Epithelial cell of umbilical artery (primary cell): ENCODE measurements at places on chromosomes 16 and 17. TPM values are rescaled to one million over a fixed set of nuclear protein-coding genes. Genes with fewer than 3 reads are reported as not detected.

Gene SRSF1
- 541 and 878 TPM in 2 replicates for total RNA-seq

Gene KRT32
- total RNA-seq, result not detected in 2 replicates

Gene GP1BA
- not detected in 2 replicates for total RNA-seq

Gene APOBR
- not detected in 2 replicates for total RNA-seq

Gene NTN1
- total RNA-seq, result 0.32 TPM in 1 of 2 replicates, not detected in the other

Gene GSDMA
- total RNA-seq, result not detected in 2 replicates

Gene SLC16A13
- total RNA-seq, result 0.97 and 1.8 TPM in 2 replicates

Gene GHDC
- total RNA-seq, result 14.0 and 22.8 TPM in 2 replicates

Gene ZG16
- total RNA-seq, result under 0.01 TPM in 1 of 2 replicates, not detected in the other

Gene SULT1A1
- total RNA-seq, result 0.32 and 14.1 TPM in 2 replicates

Gene CCL1
- total RNA-seq, result 1.5 TPM in 1 of 2 replicates, not detected in the other

Gene IKZF3
- total RNA-seq, result under 0.01 TPM in 1 of 2 replicates, not detected in the other

Gene TP53TG3F
- not detected in 2 replicates for total RNA-seq

Gene MPP3
- total RNA-seq, result 5.5 and 6.8 TPM in 2 replicates

Gene OR3A3
- total RNA-seq, result not detected in 2 replicates

Gene CSH1
- not detected in 2 replicates for total RNA-seq

Gene STX8
- total RNA-seq, result 61.6 and 91.6 TPM in 2 replicates

Gene OSBPL7
- 5.8 and 11.1 TPM in 2 replicates for total RNA-seq

Gene GPR139
- total RNA-seq, result not detected in 2 replicates

Gene GNPTG
- 21.3 and 26.3 TPM in 2 replicates for total RNA-seq

Gene SRL
- under 0.01 and 0.15 TPM in 2 replicates for total RNA-seq

Gene CD79B
- total RNA-seq, result 0.65 and 2.0 TPM in 2 replicates

Gene TNK1
- total RNA-seq, result 0.91 TPM in 1 of 2 replicates, not detected in the other

Gene LGALS9B
- not detected in 2 replicates for total RNA-seq

Gene CES1
- not detected in 2 replicates for total RNA-seq

Gene SLC5A11
- total RNA-seq, result under 0.01 TPM in 1 of 2 replicates, not detected in the other

Gene HIGD1B
- total RNA-seq, result not detected in 2 replicates

Gene MYH1
- total RNA-seq, result not detected in 2 replicates

Gene OTOA
- total RNA-seq, result 0.15 TPM in 1 of 2 replicates, not detected in the other

Gene SDR42E1
- total RNA-seq, result under 0.01 and 0.46 TPM in 2 replicates

Gene KRTAP1-5
- total RNA-seq, result under 0.01 and 0.46 TPM in 2 replicates
